ENCODE measurements at places on chromosomes 6 and 20. TPM values are rescaled to one million over a fixed set of nuclear protein-coding genes. Genes with fewer than 3 reads are reported as not detected.

TXLNB gene
- total RNA-seq = not detected

HLA-DRA gene
- total RNA-seq = not detected

FITM2 gene
- total RNA-seq = 4.3 TPM

ENPP4 gene
- not detected for total RNA-seq

TRIM40 gene
- total RNA-seq = not detected

GSTA2 gene
- total RNA-seq = not detected

GRCh38 chr20:45028424-45029136 is 62.3 kb downstream of the STK4 start:
- no peak for DNase-seq

DNA sequence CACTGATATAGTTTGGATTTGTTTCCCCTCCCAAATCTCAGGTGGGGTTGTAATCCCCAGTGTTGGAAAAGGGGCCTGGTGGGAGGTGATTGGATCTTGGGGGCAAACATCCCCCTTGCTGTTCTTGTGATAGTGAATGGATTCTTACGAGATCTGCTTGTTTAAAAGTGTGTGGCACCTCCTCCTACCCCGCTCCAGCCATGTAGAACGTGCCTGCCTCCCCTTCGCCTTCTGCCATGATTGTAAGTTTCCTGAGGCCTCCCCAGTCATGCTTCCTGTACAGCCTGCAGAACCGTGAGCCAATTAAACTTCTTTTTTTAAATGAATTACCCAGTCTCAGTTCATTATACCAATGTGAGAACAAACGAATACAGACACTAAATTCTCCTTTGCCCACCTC is 26.7 kb downstream of the SLC52A3 start:
- no peak for DNase-seq

GRCh38 chr20:7682916-7683315 is 257.3 kb downstream of the HAO1 start:
- DNase-seq = no peak

DNA sequence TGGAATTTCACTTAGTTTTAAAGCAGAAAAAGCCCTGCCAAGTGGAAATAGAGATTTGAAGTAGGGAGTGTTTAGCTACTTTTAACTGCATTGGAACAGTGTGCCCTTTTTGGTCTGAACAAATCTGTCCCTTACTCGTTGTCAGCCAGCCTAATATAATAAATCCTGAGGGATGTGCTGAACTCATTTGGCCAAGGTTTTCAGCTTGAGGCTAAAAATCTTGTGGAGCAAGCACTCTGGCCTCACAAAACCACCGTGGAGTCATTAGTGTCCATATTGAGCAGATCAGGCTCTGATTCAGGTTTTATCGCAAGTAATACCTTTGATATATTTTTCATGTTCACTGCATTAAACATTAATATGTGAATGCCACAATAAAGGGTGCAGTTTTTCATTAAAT is 383.5 kb downstream of the FRK start:
- DNase-seq = peak; percentile 16

DNA sequence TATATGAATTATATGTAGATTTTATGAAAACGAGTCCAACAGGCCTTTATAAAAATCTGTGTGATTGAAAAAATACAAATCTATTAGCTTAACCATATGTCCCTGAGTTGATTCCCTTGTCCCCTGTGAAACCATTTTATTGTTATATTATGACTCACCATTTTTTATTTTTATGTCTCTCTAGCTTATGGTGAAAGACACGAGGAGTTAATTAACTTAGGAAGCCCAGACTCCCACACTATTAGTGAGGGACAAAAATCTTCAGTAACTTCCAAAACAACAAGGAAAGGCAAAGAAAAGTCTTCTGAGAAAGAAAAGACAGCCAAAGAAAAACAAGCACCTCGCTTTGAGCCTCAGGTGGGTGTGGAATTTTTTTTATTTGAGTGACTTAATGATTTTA is 183.1 kb downstream of the ADGB start:
- no peak for DNase-seq

DNA sequence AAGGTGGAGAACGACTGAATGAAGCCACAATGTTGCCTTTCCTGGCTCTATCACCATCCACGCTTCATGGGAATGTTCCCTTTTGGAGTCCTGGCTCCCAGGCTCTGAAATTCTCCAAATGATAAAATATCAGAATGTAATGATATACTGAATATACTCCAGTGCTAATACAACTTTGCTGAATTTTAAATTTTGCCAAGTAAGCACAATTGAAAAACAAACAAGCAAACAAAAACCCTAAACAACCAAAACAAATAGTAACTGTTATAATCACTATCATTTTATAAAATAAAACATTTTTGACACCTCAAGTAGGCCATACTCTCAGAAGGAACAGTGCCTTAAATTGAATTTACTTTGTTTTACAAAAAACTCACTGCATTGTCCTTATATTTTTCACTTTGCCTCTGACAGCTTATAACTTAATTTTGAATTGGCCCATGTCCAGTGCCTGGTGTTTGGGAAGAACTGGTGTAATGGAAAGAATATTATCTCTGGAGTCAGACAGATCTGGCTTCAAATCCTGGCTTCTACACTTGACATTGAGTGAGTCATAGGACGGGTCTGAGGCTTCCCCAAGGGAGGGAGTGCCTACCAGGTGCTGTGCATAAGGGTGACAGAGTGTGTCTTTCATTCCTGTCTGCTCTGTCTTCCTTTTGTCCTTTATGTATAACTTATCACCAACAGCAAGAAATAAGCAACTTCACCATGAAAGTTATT is 698.3 kb downstream of the EPM2A start:
- no peak for DNase-seq

DNA sequence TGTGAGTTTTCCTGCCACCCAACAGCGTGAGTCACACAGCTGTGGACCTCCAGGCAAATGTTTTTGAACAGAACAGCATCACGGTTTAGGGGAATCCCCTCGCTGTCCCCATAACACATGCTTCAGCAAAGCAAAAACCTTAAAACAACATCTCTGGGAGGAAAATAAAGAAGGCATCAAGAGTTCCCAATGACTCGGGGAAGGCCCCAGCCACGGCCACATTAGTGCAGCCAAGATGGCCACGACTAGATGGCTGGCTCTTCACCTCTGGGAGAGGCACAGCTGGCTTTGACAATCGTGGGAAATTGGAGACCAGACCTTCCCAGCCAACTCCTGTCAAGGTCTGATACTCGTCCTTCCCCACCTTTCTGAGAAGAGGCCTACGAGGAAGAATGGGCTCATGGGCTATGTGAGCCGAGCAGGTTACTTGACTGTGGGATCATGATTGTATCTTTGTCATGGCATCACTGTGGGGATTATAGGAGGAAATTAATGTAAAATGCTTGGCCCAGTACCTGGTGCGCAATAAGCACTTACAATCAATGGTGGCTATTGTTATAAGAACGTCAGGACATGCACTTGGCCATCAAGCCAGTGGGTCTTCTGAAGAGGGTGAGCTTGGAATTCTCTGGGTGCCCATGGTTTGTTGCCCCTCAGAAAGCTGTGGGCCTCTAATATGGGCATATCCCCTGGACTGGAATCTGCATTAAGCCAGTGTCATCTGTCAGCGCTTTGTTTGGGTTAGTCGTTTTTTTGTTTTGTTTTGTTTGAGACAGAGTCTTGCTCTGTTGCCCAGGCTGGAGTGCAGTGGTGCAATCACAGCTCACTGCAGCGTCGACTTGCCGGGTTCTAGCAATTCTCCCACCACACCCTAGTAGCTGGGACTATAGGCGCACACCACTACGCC is 43.6 kb downstream of the FGD2 start:
- no peak for DNase-seq

DNA sequence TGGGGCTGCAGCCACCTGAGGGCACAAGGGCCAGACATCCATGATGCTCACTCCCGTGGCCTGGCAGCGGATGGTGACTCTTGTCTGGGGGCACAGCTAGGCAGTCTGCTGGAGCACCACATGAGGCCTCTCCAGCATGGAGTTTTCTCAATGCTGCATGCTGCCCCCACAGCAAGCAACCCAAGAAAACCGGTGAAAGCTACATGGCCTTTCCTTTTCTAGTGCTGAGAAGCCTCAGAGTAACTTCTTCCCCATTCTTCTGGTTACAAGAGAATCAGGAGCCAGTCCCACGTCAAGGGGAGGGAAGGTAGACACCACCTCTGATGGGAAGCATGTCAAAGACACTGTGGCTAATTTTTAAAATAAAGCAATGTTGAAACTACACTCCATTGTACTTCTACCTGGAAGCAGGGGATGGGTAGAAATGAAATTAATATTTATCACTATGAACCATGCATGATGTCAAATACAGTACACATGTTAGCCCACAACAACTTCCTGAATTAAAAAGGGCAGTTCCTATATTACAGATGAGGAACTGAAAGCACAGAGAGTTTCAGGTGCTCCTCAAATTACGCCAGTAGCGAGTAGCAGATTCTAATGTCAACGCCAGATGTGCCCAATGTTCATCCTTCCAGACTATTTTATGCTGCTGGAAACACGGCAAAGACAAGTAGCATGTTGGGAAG is 101.5 kb downstream of the LAMP5 start:
- peak; percentile 36 for DNase-seq

- DNase-seq = no peak
Observed at GRCh38 chr6:52201046-52201445, 14.9 kb downstream of the IL17A start.

- DNase-seq = no peak
Observed at GRCh38 chr6:154301086-154301625, 55.4 kb downstream of the IPCEF1 start.

GRCh38 chr6:88238065-88238464 is 71.9 kb upstream of the CNR1 start:
- no peak for DNase-seq

GRCh38 chr20:49724408-49725223 is 10.9 kb upstream of the B4GALT5 start:
- DNase-seq = no peak

GRCh38 chr6:65531533-65531932 is 175.5 kb downstream of the EYS start:
- DNase-seq = no peak

DNA sequence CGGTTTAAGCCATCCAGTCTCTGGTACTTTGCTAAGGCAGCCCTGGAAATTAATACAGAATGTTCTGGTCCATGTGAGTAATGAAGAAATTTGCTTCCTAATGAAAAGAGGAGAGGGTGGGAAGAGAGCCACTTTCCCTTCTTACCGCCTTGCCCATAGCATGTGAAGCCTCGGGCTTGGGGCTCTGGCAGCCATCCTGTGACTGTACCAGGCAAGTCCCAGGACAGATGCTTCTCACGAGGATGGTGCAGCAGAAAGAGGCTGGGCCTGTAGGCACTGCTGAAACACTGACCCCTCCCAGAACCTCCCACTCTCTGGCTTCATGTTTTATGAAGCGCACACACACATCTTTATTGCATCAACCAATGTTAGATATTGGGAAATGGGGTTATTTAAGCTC is 74.8 kb downstream of the IYD start:
- no peak for DNase-seq

DNA sequence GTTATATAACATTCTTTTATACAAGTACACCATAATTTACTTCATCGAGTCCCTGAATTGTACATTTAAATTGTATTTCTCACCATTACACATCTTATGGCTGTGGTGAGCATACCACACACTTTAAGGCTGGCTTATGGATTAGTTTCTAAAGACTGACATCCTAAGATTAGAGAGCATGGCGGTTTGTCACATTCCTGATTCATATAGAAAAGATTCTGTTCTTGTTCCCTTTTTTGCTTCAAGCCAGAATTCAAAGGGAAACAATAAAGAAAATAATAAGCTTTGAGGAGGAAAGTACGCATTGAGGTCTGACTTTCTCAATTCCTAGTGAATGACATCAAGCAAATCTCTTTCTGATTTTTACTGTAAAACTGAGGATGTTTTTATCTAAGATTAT is 2.5 kb downstream of the BTN1A1 start:
- DNase-seq = no peak

DNA sequence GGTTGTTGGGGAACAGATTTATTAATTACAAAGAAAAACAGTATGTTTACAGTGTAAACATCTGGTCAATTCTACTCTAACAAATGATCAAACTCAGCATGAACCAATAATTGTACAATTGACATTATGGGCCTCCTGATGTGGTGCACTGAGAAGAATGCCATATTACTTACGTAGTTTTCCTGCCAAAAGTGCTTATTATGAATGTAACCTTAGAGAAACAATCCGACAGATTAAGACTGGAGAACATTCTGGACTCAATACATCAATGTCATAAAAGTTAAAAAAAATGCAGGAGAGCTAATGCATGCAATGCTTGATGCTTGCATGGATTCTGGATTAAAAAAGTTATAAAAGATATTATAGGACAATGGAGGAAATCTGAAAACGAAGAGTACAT is 69.0 kb downstream of the LYRM4 start:
- no peak for DNase-seq

DNA sequence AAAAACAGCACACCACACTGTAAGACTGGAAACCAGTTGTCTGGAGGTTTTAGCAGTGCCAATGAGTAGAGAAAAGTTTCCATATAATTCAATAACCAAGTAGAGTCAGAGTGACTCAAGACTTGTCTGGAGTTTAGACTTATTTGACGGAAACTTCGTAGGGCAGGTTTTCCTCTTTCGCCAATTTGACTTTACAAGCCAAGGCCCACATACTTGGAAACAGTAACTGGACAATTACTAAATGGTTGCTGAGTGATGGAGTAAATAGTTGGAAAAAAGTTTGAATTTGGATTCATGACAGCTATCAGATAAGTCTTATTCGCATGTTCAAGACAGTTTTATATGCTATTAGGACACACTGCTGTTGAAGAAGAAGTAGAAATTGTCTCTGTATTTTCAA is 48.1 kb upstream of the CTAGE9 start:
- no peak for DNase-seq

DNA sequence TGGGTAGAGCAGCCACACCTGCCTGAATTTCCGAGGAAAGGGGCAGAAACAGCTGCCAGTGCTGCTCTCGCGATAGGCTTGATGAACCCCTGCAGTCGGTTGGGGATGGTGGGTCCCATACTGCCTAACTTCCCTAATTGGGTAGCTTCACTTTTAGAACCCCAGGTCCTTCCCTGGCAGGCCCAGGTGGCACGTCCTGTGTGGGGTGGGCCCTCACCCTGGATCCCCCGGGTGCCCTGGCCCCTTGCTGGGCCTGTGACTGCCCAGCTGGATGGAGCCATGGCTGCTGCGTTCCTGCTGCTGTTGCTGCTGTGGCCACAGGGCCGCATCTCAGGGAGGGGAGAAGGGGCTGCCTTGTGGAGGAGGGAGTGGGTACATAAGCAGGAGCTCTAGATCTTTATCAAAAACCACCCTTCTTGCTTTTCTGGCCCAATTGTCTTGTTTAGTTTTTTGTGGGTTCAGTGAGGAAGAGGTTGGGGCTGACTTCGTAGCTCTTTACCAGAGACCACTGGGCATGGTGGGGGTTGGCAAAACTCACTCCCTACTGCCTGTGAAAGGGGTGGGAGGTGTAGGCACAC is 19.2 kb downstream of the TREML4 start:
- no peak for DNase-seq

GRCh38 chr6:20936949-20937348 is 402.7 kb downstream of the CDKAL1 start:
- DNase-seq = no peak

DNA sequence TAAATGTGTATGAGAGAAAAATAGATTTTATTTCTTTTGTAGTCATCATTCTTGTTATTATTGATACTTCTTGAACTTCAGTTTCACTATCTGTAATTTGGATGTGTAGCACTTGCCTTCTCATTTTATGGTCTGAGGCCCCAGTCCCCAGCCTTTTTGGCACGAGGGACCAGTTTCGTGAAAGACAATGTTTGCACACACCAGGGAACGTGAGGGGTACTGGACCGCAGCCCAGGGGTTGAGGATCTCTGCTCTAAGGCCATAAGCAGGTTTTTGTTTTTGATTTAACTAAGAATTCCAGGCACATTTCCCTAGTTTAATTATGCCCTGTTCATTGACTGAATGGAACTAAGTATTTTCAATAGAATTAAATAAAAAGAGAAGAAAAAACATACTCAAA is 261.5 kb downstream of the BMP2 start:
- DNase-seq = no peak

- DNase-seq = no peak
Observed at GRCh38 chr20:4721719-4722118, at the start of gene PRND. TSS of gene PRND (plus strand) at chr20:4721909. CDS start at chr20:4724552, 2,643 bp downstream.

Data from G401 (cell line).